H9 (cell line): ENCODE measurements at places on chromosomes 2 and 18. TPM values are rescaled to one million over a fixed set of nuclear protein-coding genes. Genes with fewer than 3 reads are reported as not detected.

- DNase-seq: no peak
Measured at GRCh38 chr2:10353931-10354330, 51.2 kb downstream of the HPCAL1 start.

GRCh38 chr2:69729266-69729665 lies 12.7 kb upstream of the ANXA4 start:
- DNase-seq: no peak

- no peak for DNase-seq
Measured at GRCh38 chr2:105674401-105674800, 70.3 kb upstream of the NCK2 start.

GRCh38 chr2:222733470-222733845 lies 62.0 kb downstream of the MOGAT1 start:
- DNase-seq: no peak

- no peak for DNase-seq
Measured at GRCh38 chr18:36775396-36775795, 53.4 kb downstream of the TPGS2 start.

The LHCGR gene
- 0.33 and 0.44 TPM in 2 replicates for total RNA-seq

DNA sequence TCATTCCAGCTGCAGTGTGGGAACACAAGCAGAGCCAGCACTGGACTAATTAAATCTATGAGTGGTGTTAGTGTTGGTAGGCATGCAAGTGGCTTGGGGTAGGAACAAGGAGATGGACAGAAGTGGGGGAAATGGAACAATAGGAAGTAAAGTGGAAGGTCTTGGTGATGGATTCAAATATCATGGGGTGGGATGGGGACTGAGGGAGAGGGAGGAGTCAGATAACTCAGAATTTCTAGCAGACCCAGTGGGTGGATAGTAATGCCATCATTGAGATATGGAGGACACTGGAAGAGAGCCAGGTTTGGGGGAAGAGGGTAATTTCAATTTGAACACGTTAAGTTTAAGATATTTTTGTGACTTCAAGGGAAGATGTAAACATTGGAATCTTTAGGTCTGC lies 2.9 kb upstream of the LNPK start:
- DNase-seq: no peak

The CDH19 gene
- not detected in 2 replicates for total RNA-seq

DNA sequence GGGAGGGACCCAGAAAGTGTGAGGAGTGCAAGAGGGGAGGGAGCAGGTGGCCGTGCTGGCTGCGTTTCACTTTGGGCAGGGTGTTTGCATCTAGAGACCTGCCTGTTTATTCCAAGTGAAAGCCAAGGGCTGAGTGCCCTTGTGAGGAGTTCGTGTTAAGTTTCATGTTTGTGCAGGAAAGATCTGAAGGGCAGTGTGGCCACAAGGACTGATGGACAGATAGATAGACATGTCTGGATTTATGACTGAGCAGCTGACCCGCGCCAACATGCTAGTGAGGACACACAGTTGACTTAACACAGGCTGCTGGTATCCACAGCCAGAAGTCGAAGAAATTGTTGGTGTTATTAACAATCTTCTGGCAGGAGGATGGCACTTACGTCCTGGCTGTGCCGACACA lies 387.6 kb upstream of the TNP1 start:
- no peak for DNase-seq

DNA sequence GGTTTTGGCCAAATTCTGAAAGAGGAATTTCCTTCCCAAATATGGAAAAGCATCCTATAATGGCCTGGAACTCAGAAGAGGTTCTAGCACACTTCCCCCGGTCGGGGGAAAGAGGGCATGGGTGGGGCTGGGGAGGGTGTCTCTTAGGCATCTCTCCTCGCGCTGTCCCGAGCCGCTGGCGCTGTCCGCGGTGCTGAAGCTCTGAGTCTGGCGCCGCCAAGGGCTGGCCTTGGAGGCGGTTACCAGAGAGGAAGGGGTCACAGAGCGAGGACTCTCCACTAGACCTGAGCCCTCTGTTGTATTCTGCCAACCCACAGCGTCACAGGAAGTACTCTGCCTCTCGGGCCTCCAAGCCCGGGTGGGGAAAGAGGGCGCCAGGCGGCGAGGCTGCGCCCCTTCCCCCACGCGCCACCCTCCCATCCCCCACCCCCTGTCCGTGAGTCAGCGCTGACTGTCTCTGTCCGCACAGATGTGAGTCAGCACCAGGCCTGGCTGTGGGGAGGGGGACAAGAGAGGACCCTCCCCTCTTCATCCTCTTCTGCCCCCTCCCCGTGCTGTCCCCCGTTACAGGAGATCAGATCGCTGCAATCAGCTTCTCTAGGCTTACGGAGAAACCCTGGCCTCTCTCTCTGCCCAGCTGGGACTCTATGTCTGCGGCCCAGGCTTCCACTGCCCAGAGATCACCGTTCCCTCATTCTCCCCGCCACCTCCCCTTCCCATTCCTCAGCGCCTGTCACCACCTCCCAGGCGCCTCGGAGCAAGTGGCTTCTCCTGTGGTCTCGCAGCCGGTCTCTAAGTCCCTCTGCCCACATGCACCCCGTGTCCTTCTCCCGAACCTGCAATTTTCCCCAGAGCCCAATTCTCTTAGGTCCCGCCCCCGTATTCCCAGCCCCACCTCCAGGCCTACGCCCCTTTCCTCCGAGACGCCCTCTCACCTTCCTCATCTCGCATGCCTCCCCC lies 779 bp downstream of the PTPRN start:
- DNase-seq: peak; percentile 85

DNA sequence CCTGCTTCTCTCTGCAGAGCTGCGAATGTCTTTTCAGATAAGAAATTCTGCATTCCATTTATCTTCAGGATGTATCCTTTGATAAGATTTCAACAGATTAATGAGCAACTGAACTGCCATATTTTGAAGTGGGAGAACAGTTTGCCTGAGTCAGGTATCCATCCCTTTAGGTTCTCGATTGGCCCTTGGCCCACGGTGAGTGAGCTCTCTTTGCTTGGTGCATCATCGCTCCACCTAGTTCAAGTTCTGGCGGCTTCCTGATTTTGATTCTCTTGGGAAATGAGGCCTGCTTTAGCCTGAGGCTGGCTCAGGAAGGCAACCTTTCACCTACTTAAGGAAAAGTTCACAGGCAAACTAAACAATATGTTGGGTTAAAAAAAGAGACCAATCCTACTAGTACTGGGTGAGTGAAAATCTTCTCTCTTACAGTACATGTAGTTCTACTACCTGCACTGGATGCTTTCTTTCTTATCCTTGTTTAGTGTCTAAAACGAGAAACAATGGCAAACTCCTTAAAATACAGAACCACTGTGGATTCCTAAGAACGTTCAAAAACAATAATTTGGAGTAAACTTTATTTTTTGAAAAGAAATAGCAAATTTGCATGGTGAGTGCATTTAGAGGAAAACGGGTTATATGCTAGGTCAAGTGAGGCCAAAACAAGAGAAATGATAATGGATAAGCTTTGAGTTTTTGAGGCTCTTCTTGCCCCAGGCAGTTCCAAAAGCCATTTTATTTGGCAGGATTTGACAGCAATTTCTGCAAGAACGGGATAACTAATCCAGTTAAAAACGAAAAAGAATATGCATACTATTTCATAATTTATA lies 837 bp upstream of the ACSL3 start:
- DNase-seq: peak; percentile 50

DNA sequence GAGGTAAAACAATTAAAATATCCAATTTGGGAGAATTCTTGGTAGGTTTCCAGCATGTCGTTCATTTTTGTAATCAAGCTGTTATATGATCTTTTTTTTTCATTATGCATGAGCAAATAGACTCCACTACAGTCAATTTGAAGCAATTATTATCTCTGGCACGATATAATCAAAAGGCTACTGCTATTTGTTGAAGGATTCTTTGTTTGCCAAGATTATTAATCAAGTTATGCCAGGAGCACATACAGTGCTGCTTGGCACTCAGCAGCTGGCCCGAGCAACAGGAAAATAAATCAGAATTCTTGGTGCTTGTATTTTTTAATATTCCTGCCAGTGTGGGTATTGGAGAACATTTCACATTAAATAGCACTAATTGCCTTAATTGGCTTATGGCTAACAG lies 279.5 kb downstream of the RND3 start:
- no peak for DNase-seq

DNA sequence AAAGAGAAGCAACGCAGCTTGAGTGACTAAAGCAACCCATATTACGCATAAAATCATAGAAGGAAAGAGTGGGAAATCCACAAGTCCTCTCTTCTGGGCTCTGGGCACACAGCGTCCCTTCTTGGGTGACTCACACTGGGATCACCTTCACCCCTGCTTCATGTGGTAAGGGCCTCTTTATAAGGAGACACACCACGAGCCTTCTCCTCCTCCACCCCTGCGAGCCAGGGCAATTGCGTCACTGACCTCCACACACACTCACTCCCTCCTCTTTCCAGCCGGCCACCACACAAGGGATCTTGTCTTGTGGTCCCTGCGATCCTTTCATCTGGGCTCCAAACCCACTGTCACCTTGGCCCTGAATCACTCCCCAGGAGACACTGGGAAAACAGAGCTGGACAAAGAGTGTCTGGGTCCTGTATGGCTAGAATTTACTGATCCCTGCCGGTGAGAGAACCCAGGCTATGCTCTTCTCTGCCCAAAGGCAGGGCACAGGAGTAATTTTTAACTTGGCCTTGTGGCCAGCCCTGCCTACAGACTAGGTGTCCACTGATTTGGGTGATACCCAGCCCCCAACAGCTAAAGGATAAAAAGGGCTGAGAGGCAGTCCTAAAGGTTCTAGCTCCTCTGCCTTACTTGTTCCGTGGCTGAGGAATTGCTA lies 35.3 kb downstream of the NHEJ1 start:
- no peak for DNase-seq

DNA sequence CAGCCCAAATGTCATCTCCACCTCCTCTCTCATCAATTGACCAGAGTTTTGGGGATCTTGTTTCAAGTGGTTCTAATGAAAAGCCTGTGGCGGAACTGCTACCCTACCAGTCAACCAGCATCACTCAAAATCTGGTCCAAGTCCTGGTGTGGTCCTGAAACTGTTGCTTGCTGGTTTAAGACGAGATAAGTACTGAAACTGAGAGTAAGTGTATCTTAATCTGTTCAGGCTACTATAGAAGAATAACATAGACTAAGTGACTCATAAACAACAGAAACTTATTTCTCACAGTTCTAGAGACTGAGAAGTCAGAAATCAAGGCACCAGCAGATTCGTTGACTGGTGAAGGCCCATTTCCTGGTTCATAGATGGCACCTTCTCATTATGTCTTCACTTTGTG lies 879 bp upstream of the GALNT5 start:
- no peak for DNase-seq

The NT5C1B gene
- not detected in 2 replicates for total RNA-seq

GRCh38 chr2:100786297-100786658 lies 33.7 kb upstream of the NPAS2 start:
- DNase-seq: no peak

The AQP12A gene
- not detected in 2 replicates for total RNA-seq

DNA sequence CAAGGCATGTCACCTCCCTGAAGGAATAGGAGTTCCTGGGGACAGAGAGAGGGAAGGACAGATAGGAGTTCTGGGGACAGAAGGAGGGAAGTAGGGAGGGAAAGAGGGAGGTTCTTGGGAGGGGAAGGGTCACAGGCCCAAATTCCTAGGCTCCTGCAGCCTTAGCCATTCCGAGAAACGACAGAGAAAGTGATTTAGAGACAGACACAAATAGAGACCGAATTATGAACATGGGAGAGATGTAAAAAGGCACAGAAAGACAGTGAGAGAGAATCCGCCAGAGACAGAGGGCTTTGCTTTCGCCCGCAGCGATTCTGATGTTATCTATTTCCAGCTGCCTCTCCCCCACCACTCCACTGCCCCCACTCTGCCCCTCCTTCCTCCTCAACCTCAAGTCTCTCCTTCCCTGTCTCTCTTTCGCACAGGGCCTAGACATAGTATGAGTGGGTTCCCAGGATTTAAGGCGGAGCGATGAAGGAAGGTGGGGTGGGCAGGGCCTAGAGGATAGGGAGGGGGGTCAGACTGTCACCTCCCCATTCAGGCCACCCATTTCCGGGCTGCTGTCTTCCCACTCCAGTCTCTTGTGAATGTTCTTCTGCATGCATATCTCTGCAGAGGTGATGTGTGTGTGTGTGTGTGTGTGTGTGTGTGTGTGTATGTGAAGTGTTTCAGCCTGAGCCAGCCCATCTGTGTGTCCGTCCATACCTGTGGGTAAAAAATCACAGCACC lies 3.3 kb upstream of the WNT6 start:
- no peak for DNase-seq

DNA sequence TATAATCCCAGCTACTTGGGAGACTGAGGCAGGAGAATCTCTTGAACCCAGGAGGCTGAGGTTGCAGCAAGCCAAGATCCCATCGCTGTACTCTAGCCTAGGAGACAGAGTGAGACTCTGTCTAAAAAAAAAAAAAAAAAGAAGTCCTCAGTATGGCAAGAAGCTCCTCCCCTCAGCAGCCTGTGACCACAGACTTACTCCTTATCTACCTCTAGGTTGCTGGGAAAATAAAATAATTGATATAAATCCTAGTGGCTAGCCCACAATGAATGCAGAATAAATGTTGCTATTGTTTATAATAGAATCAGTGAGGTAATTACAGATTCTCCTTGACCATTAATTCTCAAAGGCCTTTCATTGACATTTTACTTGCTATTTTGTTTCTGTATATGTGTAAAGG lies 70.6 kb downstream of the IRS1 start:
- no peak for DNase-seq

GRCh38 chr2:209584472-209584871 lies 160.6 kb downstream of the MAP2 start:
- no peak for DNase-seq

DNA sequence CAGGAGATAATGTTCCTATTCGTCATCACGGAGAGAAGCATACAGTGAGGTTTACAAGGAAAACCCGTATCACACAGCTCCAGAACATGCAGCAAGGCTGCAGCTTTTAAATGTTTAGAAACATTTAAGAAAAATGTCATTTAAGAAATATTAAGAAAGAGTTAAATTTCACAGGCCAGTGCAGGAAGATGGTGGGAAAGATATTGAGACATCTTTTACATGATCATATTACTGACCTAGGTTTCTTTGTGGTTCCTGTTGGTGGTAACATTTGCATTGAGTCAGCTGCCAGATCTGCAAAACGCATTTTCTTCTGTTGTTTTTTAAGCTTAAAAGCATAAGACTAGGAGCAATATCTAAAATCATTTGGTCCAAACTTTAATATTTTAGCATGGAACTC lies 44.9 kb downstream of the CPO start:
- no peak for DNase-seq

- no peak for DNase-seq
Measured at GRCh38 chr18:31658670-31659575, 25.5 kb downstream of the B4GALT6 start.
